SHP77 (cell line): ENCODE measurements at places on chromosomes 2 and 18.

GRCh38 chr18:47373465-47373864 is 122.0 kb upstream of the SKOR2 start:
- no peak for DNase-seq

- DNase-seq, result no peak
Measured at GRCh38 chr2:121994238-121995206, 239.1 kb downstream of the TSN start.

GRCh38 chr2:19987936-19988335 is 2.0 kb downstream of the WDR35 start:
- no peak for DNase-seq

DNA sequence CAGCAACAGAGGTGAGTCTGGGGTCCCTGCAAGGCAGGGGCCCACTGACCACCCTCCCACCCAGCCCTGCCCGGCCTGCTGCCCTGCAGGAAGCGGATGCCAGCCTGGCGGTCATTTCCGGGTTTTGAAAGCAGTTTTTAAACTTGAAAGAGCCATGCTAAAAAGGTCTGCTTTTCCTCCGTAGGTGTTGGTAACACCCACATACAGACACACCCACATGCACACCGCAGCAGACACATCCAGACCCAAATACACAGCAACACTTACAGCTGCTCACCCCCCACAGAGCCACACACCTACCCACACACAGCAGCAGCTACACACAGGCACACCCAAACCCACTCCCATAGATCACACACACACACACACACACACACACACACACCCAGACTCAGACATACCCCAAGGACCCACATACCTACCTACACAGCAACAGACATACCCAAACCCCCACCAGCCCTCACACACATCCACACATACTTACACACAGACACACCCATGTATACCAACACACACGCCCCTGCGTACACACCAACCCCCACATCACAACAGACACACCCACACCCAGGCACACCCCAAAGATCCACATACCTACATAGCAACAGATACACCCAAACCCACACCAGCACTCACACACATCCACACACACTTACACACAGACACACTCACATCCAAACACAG is 7.6 kb downstream of the ZFP36L2 start:
- peak; percentile 36 for DNase-seq

DNA sequence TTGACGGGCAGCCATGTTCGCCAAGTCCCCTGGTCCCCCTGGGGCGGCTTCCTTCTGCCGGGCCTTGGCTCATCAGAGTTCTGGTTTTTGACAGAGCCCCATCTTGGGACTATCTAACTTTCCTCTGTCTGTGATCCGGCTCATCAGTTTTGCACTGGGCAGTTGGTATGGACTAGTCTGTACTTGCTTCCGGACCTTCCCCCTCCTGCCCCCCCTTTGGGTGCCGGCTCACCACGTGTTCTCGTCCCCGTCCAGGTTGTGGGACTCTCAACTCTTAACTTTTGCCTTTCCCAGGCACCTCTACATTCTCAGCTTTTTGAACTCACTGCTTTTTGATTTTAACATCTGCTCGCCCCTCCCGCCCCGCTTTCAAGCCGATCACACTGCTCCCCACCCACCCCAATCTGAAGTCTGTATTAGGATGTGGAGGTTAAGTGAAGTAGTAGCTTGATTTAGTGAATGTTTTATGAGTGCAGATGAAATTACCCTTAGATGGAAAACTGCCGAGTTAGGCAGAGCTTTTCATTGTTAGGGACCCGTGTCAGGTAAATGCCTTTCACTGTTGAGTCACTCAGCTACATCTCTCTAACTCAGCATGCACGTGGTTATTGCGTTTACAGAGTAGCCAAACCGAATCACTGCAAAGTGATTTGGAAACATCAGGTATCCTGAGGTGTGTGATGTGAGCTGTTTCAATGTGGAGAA is 874 bp downstream of the WDR43 start:
- DNase-seq, result peak; percentile 18

- no peak for DNase-seq
Measured at GRCh38 chr2:188474316-188474715, 182.6 kb downstream of the GULP1 start.

GRCh38 chr2:237911363-237912017 is 52.1 kb downstream of the RAMP1 start:
- no peak for DNase-seq

DNA sequence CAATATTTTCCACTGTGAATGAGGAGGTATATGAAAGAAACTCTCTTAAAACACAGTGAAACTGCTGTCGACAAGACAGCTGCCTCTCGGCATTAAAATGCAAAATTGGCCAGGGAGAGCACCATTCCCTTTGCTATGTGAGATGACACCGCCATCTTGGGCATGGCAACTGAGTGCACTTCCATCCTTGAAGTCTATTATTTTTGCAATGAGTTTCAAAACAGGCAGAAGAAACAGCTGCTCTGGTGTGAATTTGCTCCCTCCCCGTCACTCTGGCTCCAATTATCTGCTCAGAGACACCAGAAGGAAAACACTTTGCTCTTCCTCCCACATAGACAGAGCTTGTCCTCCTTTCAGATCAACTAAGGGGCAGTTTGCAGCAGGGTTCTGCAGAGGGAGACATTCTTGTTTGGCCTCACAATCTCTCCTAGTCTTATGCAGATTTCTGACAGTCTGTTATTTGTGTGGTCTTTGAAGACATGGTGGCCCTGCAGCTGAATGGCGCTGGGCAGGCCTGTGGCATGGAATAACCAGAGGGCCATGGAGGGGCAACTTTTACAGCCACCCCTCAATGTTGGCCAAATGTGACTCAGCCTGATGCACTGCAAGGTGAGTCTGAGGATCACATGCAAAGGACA is 48.6 kb upstream of the SEC11C start:
- no peak for DNase-seq

GRCh38 chr18:21853016-21853415 is 112.4 kb downstream of the MIB1 start:
- DNase-seq, result no peak

- DNase-seq, result no peak
Measured at GRCh38 chr2:212477571-212477970, 61.0 kb downstream of the ERBB4 start.
